ENCODE measurements at places on chromosomes 16 and 17.

DNA sequence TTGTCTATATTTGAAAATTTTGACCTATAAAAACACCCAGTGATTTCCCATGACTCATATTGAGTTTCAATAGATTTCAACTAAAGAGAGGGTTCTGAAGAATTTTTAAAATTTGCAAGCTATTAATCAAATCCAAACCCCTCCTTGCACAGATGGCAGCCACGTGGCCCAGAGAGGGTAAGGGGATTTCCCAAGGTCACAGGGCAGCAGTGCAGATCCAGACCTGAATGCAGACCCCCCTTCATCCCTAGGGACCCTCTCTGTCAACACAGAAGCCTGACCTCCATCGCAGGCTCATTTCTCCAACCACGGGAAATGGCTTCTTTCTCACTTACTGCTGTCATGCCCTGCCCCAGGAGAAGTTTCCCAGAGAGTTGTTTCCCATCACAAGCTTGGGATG is 24.7 kb upstream of the CES5A start:
- DNase-seq: no peak

DNA sequence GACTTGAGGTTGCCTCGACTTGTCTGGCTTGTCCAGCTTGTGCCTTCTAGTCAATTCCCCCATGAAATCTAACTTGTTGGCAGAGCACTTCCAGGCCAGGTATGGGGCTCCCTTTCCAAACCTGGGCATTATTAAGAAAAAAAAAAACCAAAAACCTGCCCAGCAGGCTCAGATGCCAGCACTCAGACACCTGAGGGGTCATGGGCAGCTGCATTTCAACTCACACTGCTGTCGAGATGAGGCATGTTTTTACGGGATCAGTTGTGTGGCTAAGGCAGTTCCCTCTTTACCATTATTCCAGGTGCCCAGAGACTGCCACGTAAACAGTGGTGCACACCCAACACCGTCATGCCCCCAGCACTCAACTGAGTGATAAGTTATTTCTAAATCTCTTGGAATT is 17.8 kb downstream of the TMEM11 start:
- no peak for DNase-seq

DNA sequence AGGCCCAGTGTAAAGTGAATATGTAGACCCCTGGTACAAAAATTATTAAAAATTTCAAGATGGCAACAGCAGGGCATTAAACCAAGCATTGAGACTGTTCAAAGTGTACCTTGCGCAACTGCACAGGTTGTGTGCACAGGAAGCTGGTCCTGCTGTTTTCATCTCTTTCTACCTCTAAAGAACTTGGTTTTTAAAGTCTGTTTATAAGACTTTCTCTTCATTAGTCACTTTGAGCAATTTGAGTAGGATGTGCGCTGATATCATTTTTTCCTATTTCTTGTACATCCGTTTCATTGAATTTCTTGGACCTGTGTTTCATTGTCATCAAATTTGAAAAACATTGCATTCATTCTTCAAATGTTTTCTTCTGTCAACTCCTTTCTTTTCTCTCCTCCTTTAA is 16.8 kb upstream of the PMP22 start:
- no peak for DNase-seq

DNA sequence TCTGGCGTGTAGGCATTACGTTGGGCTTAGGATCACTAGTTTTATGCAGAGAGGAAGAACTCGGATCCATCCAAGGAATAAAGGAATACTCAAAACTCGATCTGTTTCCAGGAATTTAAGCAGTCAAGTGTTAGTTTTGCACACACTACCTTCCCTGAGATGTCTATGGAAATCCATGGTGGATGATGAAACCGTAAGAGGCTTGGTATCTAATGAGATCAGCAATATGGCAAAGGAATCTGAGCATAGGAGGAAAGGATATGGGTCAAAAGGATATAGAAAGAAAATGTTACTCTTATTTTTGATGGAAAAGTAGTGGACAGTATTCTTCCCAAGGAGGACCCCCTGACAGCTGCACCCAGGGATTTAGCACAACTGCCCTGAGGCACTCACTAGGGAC is 59.6 kb downstream of the SMG6 start:
- no peak for DNase-seq

GRCh38 chr16:50621452-50621792 is 59.7 kb downstream of the SNX20 start:
- no peak for DNase-seq

GRCh38 chr17:310111-311010 is 42.2 kb downstream of the RPH3AL start:
- no peak for DNase-seq

DNA sequence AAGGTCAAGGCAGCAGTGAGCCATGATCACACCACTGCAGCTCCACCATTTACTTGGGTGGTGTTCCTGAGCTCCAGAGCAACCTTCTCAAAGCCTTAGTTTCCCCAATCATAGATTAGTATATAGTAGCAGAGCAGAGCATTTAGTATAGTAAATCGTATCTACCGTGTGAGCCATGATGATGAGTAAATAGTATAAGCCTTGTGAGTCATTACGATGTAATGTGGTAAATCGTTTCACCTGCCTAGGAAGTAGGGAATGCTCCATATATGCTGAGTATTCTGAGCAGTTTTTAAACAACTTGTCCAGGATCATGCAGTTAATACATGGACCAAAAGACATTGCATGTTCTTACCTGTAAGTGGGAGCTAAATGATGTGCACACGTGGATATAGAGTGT is 66.4 kb downstream of the SCNN1B start:
- DNase-seq: peak; percentile 39

- no peak for DNase-seq
These were observed 6.2 kb upstream of the RPTOR start for GRCh38 chr17:80538484-80538883.

GRCh38 chr17:71378036-71378435 is 742.8 kb upstream of the SOX9 start:
- DNase-seq: no peak

- DNase-seq: no peak
These were observed 11.6 kb downstream of the KRT33A start for GRCh38 chr17:41338961-41339485.

DNA sequence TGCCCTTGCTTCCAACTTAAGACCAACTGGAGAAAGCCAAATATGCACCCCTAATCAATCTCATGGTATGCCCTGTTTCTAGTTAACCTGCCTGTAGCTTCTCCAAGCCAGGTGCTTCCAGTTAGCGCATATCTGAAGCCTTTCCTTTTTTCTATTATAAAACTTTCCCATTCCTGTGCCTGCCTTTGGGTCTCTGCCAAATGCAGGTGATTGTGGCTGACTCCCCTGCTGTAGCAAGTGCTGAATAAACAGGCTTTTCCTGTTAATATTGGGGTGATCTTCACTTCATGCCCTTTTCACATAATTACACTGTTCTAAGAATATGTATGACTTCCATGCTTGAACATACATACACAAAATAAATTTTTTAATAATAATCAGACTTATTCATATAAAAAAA is 207.4 kb downstream of the TANC2 start:
- no peak for DNase-seq

DNA sequence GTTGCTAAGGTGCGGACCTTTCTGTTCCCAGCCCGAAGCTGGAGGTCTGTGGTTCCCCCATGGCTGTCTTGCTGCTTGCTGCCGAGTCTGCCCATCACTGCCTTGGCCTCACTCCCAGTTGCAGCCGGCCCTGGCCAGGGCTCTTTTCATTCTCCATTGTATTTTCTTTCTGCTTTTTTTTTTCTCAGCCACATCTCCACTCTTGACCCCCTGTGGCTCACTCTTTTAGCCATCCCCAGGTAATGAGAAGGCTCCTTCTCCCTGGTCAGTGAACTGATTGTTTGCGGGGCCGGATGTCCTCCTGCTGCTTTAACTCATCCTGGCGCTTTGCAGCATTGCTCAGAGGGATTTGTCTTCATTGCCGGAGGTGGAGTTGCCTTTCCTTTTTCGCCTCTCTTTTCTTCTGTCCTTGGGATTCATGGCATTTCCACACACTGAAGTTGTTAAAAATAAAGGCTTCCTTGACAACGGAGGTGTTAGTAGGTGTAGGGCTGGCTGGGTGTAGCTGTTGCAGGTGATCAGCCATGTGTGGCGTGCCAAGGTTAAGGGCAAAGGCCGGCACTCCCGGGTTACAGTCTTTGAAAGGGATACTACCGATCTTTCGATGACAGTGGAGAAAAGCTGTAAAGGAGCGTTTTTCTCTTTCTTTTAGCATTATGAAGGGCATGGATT is 34.1 kb downstream of the MAP2K6 start:
- no peak for DNase-seq

GRCh38 chr16:9125658-9126505 is 34.4 kb downstream of the HAPSTR1 start:
- no peak for DNase-seq

Data from NCI-H226 (cell line).